Stimulated activated CD8-positive, alpha-beta memory T cell treated with anti-CD3 and anti-CD28 coated beads, Interleukin-12 subunit alpha, Interleukin-12 subunit beta, amount 100 ng/mL, for 4 hours (primary cell): ENCODE measurements at places on chromosomes 3 and 15.

GRCh38 chr15:41691471-41691870 lies 31.3 kb downstream of the MGA start:
- DNase-seq, result no peak

DNA sequence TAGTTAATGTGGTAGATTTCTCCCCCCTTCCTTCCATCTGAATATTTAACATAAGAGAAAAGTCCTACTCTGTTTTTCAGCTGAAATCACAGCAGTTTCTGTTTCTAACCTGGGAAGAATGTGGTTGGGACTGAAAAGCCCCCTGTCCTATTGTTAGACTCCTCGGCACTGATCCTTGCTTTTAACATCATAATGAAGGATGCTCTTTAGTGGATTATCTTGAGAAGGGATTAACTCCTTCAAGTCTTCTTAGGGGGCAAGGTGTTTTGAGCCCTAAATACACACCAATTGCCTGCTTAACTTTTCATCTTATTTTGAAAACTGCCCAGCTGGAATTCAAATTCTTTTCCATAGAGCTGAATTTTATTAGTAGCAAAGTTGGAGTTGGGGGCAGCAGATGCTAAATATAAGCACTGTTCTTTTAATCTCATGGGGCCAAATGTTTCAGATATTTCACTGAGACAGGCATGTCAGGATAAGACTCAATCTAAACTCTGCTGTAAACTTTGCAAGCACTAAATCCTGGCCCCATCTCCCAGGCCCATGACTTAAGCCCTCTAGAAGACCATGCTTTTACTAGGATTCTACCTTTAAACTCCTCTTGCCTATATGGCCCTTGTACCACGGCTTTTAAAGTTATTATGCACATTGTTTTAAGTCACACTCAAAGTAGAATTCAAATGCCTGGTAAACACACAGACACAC lies 243.2 kb upstream of the NR2F2 start:
- DNase-seq, result no peak

- DNase-seq, result no peak
Measured at GRCh38 chr3:174342941-174343501, 516.1 kb upstream of the NAALADL2 start.

GRCh38 chr3:42696356-42697288 lies 6.0 kb downstream of the HHATL start:
- DNase-seq, result no peak

GRCh38 chr15:48800811-48801455 lies 9.9 kb downstream of the CEP152 start:
- DNase-seq, result no peak

DNA sequence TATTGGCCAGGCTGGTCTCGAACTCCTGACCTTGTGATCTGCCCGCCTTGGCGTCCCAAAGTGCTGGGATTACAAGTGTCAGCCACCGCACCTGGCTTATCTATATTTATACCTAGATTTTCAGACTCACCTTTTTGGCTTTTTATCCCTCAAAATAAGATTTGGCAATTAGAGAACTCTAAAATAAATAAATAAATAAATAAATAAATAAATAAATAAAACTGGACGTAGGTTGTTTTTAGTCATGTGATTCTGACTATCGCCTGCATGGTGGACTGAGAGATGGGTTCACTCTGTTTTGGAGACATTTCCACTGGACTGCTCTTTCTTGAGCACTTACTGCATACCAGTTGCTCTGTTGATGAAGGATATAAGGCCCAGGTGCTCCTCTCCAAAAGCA lies 46.2 kb upstream of the AKAP13 start:
- DNase-seq, result no peak

DNA sequence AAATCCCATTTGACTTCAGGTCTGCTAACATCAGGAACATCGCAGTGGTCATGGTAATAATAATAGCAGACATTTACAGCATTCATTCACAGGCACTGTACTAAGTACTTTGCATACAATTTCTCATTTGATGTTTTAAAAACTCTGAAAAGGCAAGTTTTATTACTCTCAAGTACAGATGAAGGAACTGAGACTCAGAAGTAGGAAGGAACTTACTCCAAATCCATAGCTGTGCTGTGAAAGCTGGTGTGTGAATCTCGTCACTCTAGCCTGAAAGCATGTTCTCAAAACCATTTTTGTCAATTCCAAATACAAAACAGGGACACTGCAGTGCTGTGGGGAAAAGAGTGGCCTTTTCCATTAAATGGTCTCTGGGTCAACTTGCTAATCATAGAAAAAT lies 179.9 kb downstream of the FAM43A start:
- no peak for DNase-seq

- DNase-seq, result no peak
Measured at GRCh38 chr3:1442271-1442670, 349.4 kb downstream of the CNTN6 start.
